T-helper 9 cell (primary cell): ENCODE measurements at places on chromosomes 4 and X.

GRCh38 chr4:179110356-179110755, 1668.1 kb upstream of the AGA start:
- DNase-seq, result no peak

DNA sequence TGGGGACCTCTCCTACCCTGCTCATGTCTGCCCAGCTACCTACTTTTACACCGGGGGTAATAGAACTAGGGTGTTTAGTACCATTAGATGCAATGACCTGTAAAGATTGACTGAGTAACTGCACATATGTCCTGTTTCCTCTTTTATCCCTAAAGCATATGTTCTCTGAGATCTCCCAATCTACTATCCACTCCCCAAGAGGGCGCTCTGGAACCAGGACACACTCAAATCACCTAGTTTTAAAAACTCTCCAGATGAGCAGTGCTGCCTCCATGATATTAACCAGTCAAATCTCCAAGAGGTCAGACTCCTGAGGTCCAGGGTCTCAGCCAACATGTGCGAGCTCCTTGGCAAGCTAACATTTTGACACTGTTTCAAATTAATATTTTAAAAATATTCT, 87.0 kb upstream of the TSPAN5 start:
- DNase-seq, result no peak

GRCh38 chrX:118853596-118853995, 30.0 kb downstream of the ZCCHC12 start:
- DNase-seq, result no peak

DNA sequence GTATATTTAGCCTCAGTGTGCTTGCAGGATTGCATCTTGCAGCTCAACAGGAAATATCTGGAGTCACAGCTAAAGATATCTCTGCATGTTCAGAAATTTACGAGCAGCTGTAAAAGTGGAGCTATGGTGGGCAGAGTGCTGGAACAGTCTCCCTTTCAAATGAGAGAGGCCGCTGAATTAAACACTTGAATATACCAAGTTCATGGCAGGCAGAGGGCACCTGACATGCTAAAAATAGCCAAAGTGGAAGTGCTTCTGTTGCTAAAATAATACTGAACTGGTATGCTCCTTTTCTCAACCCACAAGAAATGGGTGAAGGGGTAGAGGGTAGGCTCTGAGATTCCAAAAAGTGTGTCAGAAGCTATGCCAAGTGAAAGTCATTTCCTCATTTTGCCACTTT, 98.1 kb downstream of the MGST2 start:
- no peak for DNase-seq

- DNase-seq, result no peak
Measured at GRCh38 chrX:50913520-50913919, 3.0 kb downstream of the BMP15 start.

DNA sequence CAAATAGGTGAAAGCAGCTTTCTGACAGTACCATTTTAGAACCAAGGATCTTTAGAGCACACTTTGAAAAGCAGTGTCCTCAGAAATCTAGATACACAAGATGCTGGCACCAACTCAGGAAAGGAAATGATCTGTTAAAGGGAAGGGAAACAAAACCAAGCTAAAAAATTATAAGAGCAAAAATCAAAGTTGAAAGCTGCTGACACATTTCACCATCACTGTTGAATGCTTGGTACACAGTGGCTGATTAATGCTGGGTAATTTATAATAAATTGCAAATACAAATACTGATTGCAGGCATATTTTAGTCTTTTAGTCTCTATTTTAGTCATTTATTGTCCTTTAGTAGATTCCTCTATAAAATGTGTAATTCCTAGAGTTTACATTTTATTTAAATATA, 1540.1 kb upstream of the PCDH10 start:
- no peak for DNase-seq

- no peak for DNase-seq
Measured at GRCh38 chr4:97582890-97583289, 560.4 kb downstream of the STPG2 start.

DNA sequence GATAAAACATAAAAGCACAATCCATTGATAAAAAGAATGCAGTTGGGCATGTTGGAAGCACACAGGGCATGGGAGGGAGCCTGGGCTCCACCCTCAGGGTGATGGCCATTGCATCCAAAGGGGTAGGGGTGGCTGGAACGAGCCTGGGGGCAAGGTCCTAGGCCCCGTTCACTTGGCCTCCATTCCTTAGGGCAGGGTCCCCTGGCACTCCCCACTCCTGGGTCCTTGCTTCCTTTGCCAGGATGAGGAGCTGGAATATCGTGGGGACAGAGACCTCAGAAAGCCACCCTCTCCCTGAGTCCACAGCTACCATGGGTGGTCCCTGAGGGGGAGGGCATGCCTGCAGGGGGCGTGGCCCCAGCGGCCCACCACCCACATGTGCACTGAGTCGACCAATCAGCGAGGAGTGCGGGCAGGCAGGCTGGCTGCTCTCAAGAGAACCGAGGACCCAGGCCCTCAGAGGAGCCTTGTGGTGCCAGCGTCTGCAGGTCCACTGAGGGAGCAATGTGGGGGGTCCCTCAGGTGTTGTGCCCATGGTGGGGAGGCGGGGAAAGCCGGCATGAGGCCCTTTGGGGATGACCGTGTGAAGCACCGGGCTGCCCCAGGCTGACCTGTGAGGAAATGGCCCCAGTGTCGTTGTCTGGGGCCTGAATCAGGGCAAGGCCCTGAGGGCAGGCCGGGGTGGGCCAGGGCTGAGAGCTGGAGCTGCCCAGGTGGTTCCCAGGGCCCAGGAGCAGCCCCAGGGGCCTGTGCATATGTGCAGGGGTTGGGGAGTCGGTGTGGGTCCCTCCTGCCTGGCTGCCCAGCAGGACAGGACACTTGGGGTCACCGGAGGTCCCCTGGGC, 78.6 kb upstream of the AMELX start:
- DNase-seq, result no peak

GRCh38 chr4:57080781-57081650, 29.2 kb downstream of the IGFBP7 start:
- no peak for DNase-seq

- DNase-seq, result no peak
Measured at GRCh38 chr4:183286590-183287308, 33.3 kb downstream of the CLDN22 start.

DNA sequence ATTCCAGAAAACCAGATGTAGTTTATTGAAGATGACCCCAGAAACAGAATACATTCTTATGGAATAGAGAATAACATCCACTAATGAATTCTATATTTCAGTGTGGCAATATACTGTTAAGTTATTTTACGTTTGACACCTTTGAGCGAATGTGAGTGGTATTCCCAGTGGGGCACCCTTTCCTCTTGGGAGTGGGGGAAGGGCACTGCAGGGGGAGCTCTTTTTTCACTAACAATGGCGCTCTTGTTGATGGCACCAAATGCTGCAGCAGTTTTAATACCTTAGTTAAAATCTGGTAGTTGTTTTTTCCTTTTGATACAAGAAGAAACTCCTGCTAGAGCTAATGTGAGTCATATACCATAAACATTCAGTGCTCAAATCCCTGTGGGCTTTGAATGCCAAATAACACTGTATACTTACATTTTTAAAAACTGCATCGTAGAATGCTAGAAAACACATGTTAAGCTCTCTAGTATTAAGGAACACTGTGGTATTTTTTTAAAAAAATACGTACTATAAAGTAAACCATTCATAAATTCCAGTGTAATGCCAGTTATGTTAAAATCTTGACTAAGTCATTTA, 178.5 kb downstream of the DCHS2 start:
- no peak for DNase-seq

GRCh38 chrX:13077168-13077567, 32.7 kb upstream of the FAM9C start:
- no peak for DNase-seq

- no peak for DNase-seq
Measured at GRCh38 chr4:28443801-28444412, 1583.3 kb downstream of the STIM2 start.

- no peak for DNase-seq
Measured at GRCh38 chrX:147910607-147911006, 1.1 kb upstream of the FMR1 start.
